ENCODE measurements at places on chromosomes 3 and 15.

DNA sequence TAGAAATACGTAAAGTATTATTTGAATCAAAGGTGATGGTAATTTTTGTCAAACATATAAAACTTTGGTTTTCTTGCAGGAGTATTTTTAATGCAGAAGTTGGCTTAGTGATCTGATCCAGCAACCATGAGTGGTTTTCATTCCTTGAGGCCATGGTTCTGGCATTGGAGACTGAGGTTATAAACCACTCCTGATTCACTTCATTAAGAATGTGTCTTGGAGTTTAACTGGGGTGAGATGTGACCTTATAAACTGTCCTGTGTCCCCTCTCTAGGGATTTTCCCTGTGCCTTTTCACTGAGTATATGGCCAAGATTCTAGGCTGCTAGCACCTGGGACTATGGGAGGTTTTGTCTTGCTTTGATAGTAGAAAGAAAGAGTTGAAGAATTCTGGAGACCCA is 94.3 kb downstream of the RYR3 start:
- DNase-seq = no peak

DNA sequence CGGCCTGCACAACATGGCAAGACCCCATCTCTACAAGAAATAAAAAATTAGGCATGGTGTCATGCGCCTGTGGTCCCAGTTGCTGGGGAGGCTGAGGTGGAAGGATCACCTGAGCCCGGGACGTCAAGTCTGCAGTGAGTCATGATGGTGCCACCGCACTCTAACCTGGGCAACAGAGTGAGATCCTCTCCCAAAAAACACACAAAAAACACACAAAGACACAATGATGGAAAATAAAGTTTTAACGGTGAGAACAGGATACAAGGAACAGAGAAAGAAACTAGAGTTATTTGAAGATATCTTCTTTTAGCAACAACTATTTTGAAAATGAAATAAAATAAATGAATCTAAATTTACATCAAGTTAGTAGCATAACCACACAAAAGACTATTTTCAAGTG is 12.0 kb downstream of the CLASP2 start:
- DNase-seq = no peak

- DNase-seq = no peak
These were observed 25.3 kb upstream of the ABHD17C start for GRCh38 chr15:80669663-80670273.

- no peak for DNase-seq
These were observed 148.1 kb downstream of the NTRK3 start for GRCh38 chr15:88108477-88108876.

- no peak for DNase-seq
These were observed 125.7 kb downstream of the TCF12 start for GRCh38 chr15:57044072-57044702.

DNA sequence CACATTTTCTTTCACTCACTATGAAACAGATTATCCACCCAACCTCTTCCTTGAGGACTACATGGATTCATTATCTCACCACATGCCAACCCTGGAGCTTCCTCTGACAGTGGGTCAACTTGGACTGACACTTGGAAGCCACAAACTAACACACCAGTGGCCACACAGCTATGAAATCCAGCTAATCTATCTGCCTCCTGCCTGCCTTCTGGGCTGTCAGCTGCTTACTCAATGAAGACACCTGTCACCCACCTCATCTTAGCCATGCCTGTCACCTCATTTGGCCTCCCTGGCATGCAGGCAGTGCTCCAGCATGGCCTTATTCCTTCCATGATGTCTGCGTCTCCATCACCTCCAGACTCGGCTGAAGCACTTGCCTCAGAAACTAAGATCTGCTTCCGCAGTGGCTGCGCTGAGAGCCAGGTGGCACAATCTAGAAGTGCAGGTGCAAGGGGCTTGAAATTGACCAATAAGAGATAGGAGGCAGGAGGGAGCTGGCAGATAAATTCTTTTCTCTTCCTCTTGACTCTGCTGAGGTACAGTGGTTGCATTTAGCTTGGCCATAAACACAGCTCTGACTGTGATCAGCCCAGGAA is 105.2 kb upstream of the RNF7 start:
- no peak for DNase-seq

- peak; percentile 86 for DNase-seq
These were observed 31.8 kb downstream of the IQGAP1 start for GRCh38 chr15:90419738-90420406.

DNA sequence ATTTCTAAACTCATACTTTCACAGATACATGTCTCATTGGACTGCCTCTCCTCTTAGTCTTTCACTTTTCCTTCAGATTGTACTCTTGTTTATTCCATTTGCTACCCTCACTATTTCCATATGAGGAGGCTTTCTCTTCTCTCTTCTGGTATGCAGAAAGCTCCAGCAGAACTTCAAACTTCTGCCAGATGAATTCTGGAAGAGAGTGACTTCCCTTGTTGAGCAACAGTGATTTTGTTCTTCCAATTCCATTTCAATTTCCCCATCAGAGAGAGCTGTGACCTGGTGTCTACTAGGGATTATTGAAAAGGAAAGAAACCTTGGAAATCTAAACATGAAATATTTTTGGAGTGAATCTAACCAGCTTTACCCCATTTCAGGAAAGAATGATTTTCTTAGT is 523.2 kb upstream of the ZNF717 start:
- DNase-seq = no peak

DNA sequence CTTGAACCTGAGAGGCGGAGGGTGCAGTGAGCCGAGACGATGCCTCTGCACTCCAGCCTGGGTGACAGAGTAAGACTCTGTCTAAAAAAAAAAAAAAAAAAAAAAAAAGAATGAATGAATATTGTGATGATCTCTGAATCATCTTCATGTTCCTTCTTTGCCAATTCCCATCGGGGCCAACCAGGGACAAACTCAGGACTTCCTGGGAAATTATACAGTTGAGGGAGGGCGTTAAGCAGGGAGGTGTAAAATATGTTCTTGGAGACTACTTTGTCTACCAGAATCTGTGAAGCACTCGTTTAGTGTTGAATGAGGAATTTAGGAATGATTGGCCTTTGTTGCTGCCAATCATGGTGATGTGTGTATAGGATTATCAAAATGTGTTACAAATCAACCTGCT is 210.6 kb downstream of the PTPRG start:
- DNase-seq = no peak

DNA sequence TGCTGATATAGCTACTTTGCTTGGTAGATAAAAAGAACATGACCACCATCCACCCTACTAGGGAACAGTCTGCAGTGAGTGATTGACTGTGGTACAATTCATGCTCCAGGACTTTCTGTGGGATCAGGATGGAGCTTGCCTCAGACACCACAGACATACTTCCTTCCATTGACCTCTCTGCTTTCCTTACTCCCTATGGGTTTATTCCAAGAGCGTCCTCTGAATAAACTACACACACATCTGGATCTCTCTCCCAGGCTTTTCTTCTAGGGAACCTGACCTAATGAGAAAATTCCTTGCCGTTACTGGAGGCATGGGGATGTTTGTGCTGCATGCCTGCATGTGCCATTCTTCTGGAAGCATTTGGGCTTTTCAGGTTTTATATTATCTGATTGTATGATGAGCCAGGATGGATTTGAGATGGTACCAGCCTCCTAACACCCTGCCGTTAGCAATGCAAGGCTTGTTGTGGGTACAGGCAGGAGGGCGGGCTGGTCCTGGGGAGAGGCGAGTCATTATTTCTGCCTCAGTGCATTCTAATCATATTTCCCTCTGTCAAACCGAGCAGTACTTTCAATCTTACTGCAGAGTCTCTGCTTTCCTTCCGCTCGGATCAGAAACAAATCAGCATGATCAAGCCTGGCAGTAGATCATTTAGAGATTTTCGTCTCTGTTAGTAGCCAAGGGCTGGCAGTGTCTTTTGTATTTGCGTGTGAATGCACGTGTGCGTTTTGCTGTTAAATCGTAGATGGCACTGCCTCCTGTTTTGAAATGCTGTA is 279.2 kb downstream of the PDCD6IP start:
- DNase-seq = no peak

DNA sequence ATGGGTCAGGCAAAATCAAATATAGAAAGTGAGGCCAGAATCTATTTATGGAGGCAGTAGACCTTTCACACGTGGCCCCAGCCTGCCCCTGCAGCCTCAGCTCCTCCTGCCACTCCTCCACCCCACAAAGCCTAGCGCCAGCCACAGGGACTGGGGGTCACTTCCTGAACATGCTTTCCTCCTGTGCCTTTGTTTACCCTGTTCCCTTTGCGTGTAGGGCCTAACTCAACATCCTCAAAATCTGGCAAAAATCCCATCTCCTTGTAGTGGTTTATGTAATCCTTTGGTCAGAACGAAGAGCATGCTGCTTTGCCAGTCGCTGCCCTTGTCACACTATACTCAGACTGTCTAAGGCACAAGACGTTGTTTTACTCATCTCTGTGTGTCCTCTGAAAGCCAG is 39.6 kb downstream of the KBTBD12 start:
- no peak for DNase-seq
